ENCODE measurements at places on chromosomes 1 and 21.
A peak's percentile ranks its signal among the peaks of the same experiment; 100 is the strongest.

GRCh38 chr1:155081472-155082300, 3.0 kb downstream of the EFNA3 start:
- DNase-seq, result no peak

DNA sequence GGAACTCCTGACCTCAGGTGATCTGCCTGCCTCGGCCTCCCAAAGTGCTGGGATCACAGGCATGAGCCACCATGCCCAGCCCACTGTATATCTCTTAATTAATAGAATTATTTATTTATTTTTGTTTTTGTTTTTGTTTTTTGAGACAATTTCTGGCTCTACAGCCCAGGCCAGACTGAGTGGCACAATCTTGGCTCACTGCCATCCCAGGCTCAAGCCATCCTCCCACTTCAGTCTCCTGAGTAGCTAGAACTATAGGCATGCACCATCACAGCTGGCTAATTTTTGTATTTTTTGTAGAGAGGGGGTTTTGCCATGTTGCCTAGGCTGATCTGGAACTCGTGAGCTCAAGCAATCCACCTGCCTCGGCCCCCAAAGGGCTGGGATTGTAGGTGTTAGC, 15.7 kb upstream of the WDTC1 start:
- DNase-seq, result no peak

DNA sequence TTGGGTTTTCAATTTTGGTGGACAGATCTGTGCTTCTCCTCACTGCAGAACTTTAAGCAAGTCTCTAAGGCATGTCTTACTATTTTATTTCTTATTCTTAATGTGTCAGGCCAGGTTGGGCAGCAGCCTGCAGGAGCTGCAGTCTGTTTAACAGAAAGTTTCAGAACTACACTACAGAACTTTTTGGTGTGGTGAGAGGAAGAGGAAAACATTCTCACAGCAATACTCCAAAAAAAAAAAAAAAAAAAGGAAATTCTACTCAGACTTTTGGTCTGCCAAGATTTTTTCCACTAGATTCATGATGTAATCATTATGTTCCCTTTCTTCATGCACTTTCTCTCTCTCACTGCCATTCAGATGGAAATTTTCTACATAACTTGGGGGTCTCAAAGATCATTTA, 255.2 kb downstream of the COL11A1 start:
- no peak for DNase-seq

- no peak for DNase-seq
These were observed 12.9 kb downstream of the NRIP1 start for GRCh38 chr21:15051644-15052458.

DNA sequence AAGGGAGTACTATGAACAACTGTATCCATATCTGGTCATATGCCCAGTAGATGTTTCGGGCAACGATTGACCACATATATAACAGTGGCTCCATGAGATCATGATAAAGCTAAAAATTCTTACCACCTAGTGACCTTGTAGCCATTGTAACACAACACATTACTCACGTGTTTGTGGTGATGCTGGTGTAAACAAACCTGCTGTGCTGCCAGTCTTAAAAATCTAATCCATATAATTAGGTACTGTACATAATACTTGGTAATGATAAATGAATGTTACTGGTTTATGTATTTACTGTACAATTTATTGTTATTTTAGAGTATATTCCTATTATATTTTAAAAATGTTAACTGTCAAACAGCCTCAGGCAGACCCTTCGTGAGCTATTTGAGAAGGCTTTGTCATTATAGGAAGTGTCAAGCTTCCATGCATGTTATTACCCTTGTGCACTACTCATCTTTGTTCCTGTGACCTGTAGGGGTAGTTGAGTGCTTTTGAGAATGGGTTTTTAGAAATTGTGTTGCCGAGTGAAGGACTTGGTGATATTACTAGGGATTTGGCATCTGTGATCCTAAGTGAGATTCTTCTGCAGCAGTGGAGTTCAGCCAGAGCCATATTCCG, 23.6 kb downstream of the DIP2A start:
- no peak for DNase-seq

DNA sequence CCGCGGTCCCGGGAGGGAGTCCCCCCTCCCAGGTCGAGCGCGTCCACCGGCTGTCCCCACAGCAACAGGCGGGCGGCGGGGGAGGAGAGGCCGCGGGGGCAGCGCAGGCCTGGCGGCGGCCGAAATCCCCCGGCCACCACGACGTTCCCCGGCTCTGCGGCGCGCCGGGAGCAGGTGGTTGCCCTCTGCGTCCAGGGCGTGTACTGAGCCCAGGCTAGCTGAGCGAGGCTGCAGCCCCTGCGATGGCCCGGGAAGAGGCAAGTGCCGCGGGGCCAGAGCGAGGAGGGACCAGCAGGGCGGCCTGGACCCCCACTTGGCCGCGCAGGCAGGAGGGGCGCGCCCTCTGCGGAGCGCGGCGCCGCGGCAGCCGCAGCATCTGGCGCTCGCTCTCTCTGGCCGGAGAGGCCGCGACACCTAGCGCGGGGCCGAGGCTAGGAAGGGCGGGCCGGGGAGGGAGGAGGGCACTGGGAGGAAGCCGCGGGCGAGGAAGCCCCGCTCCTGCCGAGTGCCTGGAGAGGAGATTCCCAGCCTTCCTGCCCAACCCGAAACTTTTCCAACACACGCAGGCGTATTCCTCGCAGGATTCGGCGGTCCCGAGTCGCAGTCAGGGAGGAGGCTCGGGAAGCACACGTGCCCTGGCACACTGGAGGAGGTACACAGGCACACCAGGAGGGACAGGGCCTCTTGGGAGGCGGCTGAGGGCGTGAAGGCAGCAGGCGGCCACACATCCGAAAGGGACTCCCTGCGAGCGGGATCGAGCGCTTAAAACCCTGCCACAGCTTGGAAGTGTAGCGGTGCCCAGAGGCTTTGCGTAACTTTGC, 4.9 kb upstream of the PROX1 start:
- no peak for DNase-seq

GRCh38 chr1:12153181-12153785, 13.5 kb upstream of the TNFRSF1B start:
- DNase-seq, result peak; percentile 89

GRCh38 chr1:155125946-155126555, 1.6 kb upstream of the EFNA1 start:
- DNase-seq, result peak; percentile 97

DNA sequence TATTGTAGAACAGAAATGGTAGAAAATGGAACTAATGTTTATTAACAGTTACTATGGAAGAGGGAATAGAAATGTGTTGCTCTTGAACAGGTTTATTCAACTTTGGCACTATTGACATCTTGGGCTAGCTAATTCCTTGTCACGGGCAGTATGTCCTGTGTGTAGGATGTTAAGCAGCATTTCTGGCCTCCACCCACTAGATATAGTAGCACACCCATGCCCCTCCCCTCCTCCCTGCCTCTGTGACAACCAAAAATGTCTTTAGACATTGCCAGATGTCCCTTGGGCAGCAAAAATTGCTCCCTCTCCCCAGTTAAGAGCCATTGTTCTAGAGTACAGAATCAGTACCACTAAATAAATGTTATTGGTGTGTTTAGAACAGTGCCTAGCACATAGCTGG, 91.4 kb upstream of the TPTE start:
- DNase-seq, result no peak

- no peak for DNase-seq
These were observed 649.9 kb downstream of the KIF26B start for GRCh38 chr1:245804696-245805095.

DNA sequence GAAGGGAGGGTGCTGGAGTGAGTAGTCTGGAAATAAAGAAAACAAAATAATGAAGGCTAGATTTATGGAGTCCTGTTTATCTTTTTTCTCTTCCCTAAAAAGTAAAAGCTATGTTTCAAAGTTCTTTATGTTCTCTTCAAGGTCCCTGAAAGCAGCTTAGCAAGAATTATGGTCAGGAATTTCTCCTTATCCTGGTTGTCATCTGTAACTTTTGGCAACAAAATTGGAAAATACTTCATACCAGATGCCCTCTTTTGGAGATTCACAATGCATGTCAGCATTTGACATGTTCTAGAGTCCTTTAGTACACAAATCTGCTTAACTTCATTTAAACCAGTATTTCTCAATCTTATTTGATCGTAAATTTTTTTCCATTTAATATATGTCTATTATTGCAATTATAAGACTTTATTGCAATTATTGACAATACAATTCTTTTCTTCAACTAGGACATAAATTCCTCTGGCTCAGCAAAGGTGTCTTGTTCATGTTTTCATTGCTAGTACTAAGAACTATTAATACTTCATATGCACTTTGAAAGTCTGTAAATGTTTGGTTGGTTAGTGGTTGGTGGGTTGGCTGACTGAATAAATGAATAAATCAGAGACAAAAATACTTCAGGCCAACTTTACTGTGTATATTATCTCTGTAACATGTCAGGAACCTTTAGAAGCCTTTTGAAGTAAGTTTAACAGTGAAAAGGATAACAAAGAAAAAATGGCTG, 101.5 kb downstream of the ATP1B1 start:
- no peak for DNase-seq

DNA sequence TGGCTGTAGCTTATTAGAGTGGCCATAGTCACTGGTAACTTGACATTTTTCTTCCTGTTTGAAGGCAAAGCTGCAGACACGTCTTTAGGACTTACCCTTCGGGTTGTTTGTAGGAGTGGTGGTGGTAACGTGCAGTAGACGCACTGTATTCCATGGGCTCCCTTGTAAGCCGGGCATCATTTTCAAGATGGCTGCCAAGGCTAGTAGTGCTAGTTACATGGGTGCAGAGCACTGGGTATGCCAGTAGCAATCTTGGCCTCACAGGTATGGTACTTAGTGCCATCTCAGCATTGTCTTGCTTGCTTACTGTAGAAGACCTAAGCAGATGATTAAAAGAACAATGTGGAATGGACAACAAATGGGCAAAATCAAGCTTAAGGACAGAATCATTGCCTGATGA, 1.9 kb downstream of the YBX1 start:
- no peak for DNase-seq

DNA sequence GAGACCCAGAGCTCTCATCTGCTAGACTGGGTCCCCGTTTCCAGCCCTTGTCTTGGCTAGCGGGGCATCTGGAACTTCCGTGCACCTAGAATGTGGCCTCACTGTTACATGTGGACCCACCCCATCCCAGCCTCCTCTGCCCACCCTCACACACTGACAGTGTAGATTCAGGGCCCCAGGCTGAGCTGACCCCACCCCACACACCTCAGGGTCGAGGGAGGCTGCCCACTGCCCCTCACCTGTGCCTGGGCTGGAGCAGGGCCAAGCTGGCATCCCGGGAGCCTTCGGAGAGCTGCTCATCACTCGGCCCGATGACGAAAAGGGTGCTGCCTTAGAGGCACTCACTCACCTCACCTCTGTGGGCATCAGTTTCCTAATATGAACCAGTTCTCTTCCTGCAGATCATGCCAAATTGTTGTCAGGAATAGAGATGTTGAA, 11.1 kb downstream of the ACOT11 start:
- DNase-seq, result no peak

DNA sequence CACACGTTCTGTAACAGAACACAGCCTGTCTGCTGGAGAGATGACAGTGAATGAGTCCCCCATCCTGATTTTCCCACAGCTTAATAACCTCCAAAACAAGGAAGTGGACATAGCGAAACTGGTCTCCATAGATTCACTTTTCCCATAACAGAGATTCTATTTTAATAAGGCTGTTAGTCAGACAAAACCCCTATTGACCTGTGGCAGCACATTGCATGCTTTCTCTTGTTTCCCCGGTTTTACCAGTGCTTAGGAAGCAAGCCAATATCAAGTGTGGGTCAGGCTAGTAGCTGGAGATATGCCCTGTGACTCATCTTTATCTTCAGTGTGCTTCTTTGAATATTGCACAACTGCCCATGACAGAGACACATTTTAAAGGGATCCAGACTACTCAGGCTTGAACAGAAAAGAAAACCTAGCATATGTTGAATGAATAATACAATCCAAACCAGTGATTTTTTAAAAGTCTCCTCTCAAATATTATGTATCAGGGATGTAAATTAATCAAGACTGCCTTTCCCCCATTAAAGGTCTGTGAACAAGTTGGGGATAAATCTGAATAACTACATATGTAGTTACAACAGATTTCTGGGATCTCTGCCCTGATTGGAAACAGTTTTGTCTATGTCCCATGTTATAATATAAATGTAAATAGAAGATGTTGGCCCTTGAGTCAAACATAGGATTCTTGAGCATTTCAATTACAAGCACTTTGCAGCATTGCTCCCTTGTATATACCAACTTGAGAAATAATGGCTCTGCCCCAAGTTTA, 11.9 kb upstream of the CLDN8 start:
- DNase-seq, result peak; percentile 65

- no peak for DNase-seq
These were observed 21.4 kb downstream of the NEK2 start for GRCh38 chr1:211653959-211654496.

DNA sequence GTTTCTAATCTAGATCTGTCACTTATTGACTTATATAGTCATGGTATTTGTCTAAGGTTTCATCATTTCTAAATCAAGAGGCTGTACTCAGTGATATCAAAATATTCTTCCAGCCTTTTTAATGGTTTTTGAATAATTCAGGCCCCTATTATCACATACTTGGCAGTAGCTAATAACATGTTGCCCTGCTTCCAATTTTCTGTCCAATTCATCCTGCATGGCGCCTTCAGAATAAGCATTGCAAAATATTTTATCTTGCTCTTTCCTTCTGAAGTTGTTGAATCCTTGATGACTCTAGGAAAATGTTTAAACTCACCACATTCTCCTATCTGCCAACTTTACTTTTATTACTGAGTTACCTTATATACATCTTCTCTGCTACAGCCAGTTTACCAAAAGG, 517.2 kb upstream of the B3GALT2 start:
- DNase-seq, result no peak

DNA sequence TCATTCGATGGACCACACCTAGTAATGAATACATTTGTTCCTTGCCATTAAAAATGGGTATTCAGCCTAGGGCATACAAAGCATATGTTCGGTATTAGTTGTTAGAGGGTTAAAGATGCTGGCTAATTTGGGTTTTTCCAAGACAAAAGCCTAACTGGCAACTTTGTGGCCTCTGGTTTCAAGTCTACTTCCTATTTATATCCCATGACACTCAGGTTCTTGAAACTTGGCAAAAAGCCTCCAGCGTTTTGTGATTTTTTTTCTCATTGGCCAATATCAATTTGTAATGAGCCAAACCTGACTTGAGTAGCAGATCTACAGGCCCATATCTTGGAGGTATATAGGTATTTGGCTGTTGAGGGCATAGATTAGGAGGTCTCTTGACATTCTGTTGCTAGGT, 75.3 kb downstream of the C1orf21 start:
- DNase-seq, result no peak

GRCh38 chr1:180294711-180295110, 64.6 kb downstream of the LHX4 start:
- DNase-seq, result no peak

GRCh38 chr1:197438010-197438790, 170.1 kb downstream of the CRB1 start:
- DNase-seq, result no peak

GRCh38 chr1:110065841-110066240, 4.6 kb downstream of the ALX3 start:
- peak; percentile 39 for DNase-seq

DNA sequence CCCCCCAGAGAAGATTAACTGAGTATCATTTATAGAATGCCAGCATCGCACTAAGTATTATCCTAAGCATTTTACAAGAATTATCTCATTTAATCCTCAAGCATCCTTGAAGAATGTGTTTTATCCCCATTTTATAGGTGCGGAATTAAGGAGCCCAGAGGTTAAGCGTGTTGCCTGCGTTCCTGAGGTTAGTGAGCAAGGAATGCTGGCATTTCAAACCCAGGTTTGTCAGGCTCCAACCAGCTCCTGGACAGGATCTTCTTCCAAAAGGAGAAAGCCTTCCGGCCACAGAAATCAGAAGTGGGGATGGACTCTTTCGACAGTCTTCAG, 82.3 kb downstream of the SSBP3 start:
- no peak for DNase-seq

GRCh38 chr1:39854738-39855137, 28.6 kb downstream of the TRIT1 start:
- no peak for DNase-seq
